Uterus (tissue), 4 donors: ENCODE measurements at places on chromosomes 13 and 19.
A peak's percentile ranks its signal among the peaks of the same experiment; 100 is the strongest.

DNA sequence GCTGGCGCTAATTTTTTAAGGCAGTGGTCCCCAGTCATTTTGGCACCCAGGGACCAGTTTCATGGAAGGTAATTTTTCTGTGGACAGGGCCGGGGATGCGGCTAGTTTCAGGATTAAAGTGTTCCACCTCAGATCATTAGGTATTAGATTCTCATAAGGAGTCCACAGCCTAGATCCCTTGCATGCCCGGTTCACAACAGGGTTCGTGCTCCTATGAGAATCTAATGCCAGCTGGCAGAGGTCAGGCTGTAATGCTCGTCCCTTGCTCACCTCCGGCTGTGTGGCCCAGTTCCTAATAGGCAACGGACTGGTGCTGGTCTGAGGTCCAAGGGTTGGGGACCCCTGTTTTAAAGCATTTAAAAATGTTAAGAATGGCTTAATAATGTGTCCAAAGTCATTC, 54.1 kb downstream of the GPC6 start:
- DNase-seq = no peak

DNA sequence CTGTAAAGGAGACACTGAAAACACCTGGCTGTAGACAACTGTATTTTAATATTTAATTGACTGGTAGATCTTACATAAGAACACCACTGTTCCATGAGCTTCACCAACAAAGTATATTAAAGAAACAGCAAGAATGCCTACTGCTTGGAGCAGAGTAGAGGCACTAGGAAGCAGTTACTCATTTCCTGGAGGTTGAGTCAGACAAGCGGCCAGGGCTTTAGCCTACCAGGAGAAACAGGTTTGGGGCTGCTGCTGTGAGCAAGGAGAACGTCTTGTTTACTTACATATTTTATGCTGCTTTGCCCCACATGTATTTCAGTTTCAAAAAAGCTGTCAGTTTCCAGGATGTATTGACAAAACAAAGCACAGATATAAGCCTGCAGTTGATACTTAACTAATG, 33.4 kb downstream of the ALG5 start:
- DNase-seq = no peak

DNA sequence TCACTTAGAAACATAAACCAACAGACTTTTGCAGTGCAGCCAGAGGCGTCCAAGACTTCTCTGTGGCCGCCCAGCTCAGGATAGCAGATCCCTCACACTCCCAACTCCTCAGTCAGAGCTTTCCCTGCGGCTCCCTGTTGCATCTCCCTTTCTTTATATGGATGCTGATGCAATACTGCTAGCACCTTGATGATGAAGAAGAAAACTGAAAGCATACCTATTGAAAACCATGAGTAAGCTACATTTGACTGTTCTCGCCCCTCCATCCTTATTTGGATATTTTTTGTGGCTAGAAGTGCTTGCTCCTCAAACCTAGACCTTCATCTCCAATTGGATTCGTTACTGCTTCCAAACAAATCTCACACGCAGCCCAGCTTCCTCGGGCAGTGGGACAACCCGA, 57.3 kb upstream of the UBL3 start:
- no peak for DNase-seq

DNA sequence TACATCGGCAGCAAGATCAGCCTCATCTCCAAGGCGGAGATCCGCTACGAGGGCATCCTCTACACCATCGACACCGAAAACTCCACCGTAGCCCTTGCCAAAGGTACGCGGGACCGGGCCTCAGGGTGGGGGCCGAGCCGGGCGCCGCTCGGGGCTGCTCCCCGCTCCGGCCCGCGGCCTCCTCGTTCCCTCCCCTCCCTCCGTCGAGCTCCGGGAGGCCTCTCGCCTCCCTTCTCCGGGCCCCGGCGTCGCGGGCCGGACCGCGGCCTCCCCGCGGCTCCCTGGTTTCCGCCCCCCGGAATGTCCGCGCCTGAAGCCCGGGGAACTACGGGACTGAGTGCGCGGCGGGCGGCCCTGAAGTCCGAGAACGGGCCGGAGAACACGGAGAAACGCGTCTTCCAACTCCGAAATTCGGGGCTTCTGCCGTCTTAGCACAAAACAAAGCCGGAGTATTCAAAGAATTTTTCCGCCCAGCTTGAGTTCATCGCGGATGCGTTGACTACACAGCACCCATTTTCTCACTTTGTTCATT, 423 bp downstream of the LSM14A start:
- DNase-seq = peak; percentile 17

DNA sequence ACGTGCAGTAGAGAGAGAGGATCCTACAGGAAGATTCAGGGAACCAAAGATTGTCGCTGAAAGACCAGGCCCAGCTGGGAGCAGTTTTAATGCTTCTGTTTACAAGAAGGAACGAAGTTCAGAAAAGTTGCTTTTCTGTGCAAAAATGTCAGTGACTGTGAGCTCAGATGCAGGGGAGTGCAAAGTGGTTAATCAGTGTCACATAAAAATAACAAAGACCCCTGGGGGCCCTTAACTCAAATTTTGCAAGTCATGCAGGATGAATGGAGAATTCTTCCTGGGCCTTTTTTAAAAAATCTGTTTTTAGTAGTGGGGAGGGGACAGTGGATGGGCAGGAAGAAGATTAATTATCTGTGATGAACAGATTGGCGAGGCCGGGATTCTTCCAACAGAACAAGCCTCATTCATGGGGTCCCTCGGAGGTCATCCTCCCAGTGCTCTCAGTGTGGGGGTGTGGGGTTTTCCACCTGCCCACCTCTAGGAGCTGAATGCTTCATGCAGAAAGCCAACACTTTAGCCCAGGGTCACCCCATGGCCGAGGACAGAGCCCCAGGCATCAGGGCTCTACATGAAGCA, 167.2 kb downstream of the UQCRFS1 start:
- DNase-seq = no peak
